ENCODE measurements at places on chromosomes 7 and 10.

DNA sequence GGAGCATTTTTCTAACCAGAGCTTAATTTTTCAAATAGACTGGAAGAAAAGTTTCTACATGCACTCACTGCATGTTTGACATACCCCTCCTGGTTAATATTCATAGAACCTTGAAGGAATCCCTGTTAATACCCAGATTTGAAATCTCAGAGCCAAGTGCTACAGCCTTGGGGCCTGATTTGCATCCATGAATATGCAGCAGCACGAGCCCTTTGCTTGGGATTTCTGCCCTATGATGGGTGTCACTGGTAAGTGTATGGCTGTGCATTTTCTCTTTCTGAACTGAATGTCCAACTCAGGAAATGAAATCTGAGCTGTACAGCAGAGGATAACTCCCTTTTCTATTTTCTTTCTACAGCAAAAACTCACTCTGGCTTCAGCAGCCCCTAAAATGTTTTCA, 1157.5 kb downstream of the XPNPEP1 start:
- DNase-seq: no peak

DNA sequence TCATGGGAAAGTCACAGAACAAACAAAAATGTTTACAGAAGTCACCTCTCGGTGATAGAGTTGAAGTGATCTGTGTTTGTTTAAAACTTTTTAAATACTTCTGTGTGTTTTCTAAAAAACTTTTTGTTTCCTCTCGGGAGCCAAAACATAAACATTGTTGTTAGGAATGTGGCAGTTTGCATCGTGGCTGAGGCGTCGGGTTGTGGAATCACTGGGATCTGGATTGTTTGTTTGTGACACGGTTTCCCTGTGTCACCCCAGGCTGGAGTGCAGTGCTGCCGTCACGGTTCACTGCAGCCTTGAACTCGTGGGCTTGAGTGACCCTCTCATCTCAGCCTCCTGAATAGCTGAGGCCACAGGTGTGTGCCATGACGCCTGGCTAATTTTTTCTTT, 29.0 kb upstream of the SUN1 start:
- no peak for DNase-seq

DNA sequence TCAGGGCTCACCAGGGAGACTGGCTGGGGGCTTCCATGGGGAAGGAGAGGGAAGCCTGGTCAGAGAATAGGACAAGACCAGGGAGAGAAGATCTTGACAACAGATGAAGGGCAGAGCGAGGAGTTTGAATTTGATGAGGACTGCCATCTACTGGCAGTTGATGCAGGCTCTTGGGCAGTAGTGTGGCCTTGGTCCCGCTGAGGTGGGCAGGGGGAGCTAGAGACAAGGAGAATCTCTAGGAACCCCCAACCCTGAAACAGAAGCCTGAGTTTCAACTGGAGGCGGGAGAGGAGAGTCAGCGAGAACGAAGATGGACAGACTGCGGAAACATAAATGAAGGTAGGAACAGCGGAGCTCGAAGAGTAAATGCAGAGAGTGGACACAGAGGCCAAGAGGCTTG, 81.0 kb downstream of the PPP1R3C start:
- DNase-seq: no peak

GRCh38 chr7:14196555-14196954, 207.1 kb upstream of the ETV1 start:
- no peak for DNase-seq

DNA sequence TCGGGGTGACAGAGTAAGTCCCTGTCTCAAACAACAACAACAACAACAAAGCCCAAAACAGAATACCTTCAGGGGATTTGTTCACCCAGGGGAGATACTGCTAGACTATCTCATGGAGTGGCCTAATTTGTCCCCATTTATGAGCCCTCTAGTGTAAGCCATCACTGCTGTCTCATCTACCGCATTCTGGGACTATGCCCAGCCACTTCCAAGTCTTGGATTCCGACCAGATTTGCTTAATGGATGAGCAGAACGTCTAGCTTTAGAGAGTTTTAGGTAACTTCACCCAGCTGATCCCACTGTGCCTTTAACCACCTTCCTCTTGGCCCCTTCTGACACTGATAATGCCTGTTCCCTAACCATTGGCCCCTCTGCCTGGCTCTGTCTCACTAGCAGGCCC, 47.1 kb downstream of the PAPSS2 start:
- no peak for DNase-seq

- DNase-seq: no peak
Observed at GRCh38 chr10:76029782-76030181, 598.4 kb downstream of the LRMDA start.

GRCh38 chr7:137871170-137871915, 24.6 kb upstream of the DGKI start:
- no peak for DNase-seq

- DNase-seq: no peak
Observed at GRCh38 chr10:9052767-9053166, 998.3 kb downstream of the GATA3 start.

DNA sequence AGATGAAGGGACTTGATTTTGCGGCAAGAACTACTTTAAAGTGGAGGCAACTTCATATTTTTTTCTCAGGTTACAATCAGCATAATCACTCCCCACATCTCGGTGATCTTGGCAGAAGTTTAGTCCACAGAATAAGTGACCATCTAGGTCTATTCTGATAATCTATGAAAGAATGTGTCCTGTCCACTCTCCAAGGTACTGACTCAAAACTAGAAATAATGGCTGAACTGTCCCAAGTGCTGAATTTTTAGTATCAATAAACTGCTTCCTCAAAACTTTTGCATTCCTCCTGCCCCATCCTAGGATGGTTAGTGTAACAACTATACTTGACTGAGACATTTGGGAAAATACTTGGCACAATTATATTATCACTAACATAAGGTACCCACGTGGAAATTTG, 10.9 kb upstream of the CHRM2 start:
- DNase-seq: no peak

DNA sequence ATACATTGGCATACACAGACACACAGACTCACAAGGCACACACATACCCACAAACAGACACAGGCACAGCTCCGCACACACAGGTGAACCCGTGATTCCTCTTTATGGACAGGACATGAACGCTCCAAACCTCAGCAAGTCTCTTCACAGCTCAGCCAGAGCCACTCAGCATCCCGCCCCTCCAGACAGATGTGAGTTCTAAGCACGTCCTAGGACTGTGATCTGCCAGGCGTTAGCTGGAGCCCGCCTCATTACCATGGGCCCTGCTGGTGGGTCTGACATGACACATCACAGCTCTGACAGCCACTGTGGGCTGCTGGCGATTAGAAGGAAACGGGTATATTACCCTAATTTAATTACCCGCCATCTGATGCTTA, 176.7 kb upstream of the PPP2R2D start:
- no peak for DNase-seq

GRCh38 chr10:14181567-14181936, 149.2 kb downstream of the FRMD4A start:
- DNase-seq: no peak

- DNase-seq: no peak
Observed at GRCh38 chr10:114654822-114655575, 3.1 kb downstream of the ABLIM1 start.

DNA sequence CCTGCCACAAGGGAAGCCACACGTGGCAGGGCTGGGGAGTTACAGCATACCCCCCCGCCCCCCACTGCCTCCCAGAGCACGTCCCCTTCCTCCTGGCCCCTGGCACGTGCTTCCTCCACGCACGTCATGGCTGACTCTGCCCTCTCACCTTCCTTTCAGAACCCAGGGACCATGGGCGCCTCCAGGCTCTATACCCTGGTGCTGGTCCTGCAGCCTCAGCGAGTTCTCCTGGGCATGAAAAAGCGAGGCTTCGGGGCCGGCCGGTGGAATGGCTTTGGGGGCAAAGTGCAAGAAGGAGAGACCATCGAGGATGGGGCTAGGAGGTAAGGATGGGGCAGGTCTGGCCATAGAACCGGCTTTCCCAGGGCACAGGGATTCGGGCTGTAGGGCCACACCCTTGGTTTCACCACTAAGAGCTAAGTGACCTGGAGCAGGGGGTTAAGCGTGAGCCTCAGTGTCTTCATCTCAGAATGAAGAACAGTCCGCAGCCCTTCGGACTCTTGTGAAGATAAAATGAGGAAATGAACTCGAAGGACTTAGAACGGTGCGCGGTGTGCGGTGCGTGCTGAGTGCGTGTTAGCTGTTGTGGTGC, 2.5 kb downstream of the NUDT1 start:
- DNase-seq: no peak

DNA sequence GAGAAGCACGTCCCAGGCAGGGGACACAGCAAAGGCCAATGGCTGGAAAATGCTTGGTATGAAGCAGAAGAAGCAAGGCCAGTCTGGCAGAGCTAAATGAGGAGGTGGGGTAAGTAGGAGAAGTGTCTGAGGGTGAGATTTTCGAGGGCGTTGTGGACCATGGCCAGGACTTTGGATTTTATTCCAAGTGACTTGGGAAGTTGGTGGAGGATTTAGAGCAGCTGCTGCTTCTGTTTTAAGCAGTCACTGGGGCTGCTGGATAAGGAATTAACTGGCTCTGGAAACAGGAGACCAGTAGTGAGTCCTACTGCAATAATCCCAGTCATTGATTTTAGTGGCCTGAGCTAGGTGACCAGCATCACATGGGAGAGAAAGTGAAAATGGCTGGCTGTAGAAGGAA, 67.6 kb upstream of the GSDME start:
- no peak for DNase-seq

- DNase-seq: no peak
Observed at GRCh38 chr10:20949967-20950366, 52.9 kb upstream of the NEBL start.

DNA sequence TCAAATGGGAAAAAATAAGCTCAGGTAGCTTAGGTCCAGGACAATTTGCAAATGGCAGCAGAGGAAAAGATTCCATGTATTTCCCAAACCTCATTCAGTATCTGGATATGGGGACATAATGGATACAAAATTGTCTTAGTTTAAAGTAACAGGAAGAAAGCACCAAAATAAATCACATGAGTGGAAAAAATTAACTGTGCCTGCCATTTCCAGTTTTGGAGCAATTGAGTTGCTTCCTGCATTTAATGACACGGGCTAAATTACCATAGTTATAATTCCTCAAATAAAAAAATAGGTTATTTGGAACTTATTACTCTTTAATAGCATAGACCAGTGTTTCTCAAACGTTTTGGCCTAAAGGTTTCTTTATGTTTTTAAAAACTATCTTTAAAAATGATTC, 6.3 kb upstream of the STAMBPL1 start:
- no peak for DNase-seq

GRCh38 chr7:155456738-155457543, 988 bp upstream of the EN2 start:
- DNase-seq: no peak

DNA sequence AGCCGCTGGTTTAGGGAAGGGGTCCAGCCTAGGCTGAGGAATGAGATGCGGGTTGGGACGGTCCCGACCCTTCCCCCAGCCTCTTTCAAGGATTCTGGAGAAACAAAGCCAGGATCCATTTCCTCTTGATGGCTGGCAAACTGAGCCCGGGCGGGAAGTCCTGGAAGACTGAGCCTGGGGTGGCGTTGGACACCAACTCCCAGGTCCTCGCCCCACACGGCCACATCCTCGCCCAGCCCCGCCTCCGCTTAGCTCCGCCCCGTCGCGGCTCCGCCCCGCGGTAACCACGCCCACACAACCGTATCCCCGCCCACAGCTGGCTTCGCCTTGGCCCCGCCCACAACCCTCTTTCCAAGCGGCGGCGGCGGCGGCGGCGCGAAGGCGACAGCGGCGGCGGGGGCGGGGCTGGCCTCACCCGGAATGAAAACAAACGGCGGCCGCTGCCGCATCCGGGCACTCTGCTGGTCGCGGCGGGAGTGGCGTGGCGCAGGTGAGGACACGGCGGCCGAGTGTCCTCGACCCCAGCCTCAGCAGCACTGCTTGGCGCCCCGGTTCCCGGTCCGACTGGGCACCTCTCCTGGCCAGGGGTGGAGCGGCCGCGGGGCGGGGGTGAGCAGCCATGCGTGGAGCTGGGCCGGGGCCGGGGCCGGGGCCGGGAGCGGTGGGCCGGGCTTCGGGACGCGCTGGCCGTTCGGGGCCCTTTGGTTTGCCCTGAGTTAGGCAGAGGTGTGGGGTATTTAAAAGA, at the start of gene NUB1:
Gene NUB1, plus strand, starts transcription at position 456 of the 745 bp plus-strand sequence. CDS start 3,538 bp downstream, outside the sequence.
- DNase-seq: peak; percentile 88

DNA sequence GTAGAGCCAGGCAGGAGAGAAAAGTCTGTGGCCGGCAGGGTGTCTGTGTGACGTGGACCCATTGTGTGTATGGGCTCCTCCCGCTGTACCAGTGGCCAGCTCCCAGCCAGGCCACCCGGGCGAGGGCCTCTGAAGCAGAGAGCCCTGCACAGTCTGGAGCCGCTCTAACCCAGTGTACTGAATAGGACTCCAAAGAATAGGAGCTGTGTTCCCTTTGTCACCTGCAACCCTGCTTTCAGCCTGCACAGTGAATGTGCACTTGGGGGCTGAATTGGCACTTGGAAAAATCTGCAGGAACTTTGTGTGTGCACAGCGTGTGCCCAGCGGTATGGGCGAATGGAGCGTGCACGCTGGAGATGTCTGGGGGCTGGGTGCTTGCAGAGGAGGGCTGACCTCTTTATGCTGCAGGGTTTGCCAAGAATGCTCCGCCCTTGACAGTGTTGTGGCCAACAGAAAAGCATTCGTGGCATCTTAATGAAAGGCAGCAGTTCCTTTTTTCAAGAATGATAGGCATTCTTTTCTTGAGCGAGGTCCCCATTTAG, 216.2 kb downstream of the AUTS2 start:
- DNase-seq: no peak

DNA sequence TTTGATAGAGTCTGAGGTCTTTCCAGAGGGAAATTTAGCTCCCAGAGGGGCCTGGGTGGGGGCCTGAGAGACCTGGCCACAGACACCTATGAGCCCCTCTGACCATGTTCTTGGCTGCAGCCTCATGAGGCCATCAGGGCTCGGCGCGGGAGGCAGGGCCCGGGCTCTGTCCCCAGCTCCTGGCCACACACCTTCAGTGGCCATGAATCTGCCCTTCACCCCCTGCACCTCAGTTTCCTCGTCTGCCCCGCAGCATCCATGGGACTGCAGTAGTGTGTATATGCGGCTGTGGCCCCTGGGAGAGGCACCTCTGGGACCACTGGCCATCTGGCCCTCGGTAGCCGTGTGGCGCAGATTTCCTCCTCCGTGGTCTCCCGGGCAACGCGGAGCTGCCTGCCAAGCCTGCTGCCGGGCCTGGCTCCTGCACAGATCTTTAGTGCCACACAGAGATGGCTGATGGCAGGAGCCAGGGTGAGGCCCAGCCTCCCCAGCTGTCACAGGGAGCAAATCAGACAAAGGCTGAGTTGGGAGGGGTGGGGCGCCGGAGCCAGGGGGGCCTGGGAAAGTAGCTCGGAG, 23.6 kb upstream of the ADCYAP1R1 start:
- no peak for DNase-seq

Measured in CD4-positive, alpha-beta T cell treated with Interleukin-15 for 4 hours (primary cell).